Vagina (tissue), 2 donors: ENCODE measurements at places on chromosomes 1 and 21. TPM values are rescaled to one million over a fixed set of nuclear protein-coding genes. Genes with fewer than 3 reads are reported as not detected.

DNA sequence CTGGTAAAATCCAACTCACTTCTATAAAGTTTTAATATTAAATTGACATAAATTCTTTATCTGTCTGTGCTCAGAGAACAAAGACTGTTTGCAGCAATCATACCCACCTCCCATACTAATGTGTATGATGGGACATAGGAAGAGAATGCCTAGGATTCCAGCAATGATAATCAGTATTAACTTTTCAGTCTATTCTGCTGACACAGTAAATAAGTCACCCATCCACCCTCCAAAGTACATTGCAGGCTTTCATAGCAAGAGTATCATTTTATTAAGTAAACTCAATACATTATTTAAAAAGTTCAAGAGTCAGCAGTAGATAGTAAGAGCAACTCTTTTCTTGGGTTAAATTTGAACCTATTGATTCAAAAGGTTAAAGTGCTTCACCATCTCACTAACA lies 8.8 kb downstream of the RBM34 start:
- H3K36me3 ChIP-seq = peaks cover 65% of the 10 kb centered on the region
- peaks cover 16% of the 10 kb centered on the region for H3K4me1 ChIP-seq
- no peaks in the 10 kb centered on the region for H3K27me3 ChIP-seq
- no peak overlapping the region for H3K4me3 ChIP-seq

DNA sequence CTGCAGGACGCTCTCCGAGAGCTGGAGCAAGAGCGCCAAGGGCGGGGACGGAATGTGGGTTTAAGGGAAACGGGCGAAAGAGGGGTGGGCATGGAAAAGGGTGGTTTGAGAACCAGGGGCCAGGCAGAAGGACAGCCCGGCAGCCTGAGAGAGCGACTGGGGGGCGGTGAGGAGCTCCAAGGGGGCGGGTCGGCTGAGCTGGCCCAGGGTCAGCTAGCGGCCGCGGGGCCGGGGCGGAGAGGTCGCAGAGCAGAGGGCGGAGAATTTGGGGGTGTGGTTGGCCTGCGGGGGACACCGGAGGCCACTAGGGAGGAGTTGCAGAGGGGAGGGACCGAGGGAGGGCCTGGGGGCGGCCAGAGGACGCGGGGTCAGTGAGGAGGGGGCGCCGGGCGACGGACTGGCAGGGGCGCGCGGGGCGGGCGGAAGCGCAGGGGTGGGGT lies 54.7 kb downstream of the NDUFS5 start:
- H3K27ac ChIP-seq = peak overlapping the region; percentile 66
- peaks cover 25% of the 10 kb centered on the region for H3K4me1 ChIP-seq
- H3K36me3 ChIP-seq = no peaks in the 10 kb centered on the region
- DNase-seq = no peak
- peak overlapping the region; percentile 76 for H3K4me3 ChIP-seq

Gene GJA8
- total RNA-seq = not detected

Gene NBPF10
- 2.5 TPM for total RNA-seq

Gene KRTAP12-2
- total RNA-seq = not detected

DNA sequence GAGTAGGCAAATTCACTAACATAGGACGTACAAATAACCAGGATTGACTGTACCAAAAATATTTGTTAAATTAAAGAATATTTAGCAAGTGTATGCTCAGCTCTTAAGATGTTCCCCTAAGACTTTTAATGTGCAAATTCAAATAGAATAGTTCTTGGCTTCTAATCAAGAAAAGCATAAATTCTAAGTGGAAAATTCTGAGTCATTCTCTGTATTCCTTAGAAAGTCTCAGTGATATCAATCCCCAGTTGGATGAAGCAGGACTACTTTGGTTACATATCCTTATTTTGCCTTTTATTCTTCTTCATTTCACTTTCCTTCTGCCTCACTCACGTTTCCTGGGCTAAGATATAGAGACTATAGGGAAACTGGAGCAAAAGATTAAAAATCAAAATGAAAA lies 130.2 kb downstream of the IFI44 start:
- no peaks in the 10 kb centered on the region for H3K27me3 ChIP-seq
- H3K4me1 ChIP-seq = no peaks in the 10 kb centered on the region
- no peak overlapping the region for H3K27ac ChIP-seq

GRCh38 chr1:232968965-232969364 lies 18.6 kb downstream of the NTPCR start:
- H3K36me3 ChIP-seq = peaks cover 34% of the 10 kb centered on the region
- no peak overlapping the region for H3K27ac ChIP-seq
- no peak overlapping the region for H3K4me3 ChIP-seq
- DNase-seq = no peak
- no peaks in the 10 kb centered on the region for H3K4me1 ChIP-seq

DNA sequence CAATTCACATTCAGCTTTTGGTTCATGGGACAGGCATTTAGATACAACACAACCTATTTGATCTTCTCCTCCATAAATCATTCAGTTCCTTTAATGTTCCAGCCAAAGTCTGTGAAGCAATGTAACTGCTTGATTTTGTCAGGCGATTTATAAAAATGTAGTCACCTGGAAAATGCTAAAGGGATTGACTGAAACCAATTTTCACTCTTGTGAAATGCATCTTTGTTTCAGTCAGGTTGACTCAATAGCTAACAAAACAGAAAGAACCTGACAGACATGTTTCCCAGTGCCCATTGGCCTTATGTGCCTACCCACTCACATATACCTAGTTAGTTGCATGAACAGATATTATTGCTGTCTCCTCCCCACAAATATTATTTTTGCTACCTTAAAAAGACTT lies 335.7 kb downstream of the CHRM3 start:
- H3K27me3 ChIP-seq = no peaks in the 10 kb centered on the region
- DNase-seq = no peak
- no peaks in the 10 kb centered on the region for H3K36me3 ChIP-seq
- no peak overlapping the region for H3K4me3 ChIP-seq
- no peak overlapping the region for H3K27ac ChIP-seq

- peak within 1 kb of the TSS; percentile 99 for H3K27ac ChIP-seq
- H3K36me3 ChIP-seq = no peaks in the 10 kb centered on the region
- no peaks in the 10 kb centered on the region for H3K27me3 ChIP-seq
These were observed at the start of gene PRMT2 for GRCh38 chr21:46635324-46636180. Gene PRMT2, plus strand, starts transcription at chr21:46635674. Its CDS starts 1,278 bp downstream, at chr21:46636952.
